ENCODE measurements at places on chromosomes 2 and 18.

DNA sequence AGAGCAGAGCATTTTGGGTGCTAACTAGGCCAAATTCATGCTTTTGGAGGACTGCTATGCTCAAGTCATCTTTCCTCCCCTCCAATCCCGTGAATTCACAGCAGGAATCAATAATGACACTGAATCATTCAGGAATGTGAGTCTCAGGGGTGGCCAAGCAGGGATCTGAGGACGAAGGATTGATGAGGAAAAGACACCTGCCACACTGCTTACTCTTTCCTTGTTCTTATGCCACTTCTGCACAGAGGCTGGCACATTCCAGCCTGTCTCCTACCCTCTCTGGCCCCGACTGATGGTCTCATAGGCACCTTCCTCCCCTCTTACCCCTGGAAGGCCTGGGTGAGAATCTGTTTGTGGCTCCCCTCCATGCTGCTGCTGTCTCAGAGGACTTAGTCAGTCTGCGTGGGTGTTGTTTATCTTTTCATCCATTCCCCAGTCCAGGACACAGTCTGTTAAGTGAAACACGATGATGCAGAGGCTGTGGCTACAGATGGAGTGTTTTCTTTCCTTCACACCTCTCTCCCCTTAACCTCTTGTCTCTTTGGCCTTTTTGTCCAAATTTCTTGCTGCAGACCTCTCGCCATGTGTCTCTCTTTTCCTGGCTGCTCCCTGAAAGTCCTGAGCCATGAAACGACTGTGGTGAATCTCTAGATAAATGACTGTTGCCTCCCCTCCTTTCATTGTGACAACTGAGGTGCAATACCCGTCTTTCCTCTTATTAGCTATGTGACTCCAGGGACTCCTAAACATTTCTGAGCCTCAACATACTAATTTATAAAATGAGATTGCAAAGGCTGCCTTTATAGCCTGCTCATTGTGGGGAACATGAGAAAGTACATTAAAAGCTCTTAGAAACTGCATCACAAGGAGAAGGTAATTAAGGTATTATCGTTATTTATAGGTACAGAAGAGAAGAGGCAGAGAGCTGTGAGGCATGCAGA lies 86.9 kb downstream of the RDH14 start:
- DNase-seq: no peak

DNA sequence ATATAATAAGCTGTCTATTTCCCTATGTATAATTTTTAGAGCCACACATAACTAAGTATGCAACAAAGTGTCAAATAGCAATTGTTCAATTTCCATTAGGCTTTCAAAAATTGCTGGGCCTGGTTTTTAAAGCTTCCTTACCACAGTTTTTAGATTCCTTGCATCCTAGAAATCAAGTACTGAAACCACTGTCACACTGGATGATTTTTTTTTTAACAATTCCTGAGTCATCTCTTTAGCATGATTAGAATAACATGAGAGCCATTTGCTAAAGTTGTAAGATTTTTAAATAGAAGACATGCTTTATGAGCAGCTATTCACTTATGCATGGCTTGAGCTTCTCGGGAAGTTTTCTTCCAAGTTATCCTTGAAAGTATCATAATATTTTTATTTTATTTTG lies 319.5 kb upstream of the NXPH2 start:
- DNase-seq: no peak

GRCh38 chr2:75719616-75720015 lies 8.9 kb upstream of the GCFC2 start:
- no peak for DNase-seq

- no peak for DNase-seq
Observed at GRCh38 chr18:9737472-9738121, 29.5 kb downstream of the RAB31 start.

DNA sequence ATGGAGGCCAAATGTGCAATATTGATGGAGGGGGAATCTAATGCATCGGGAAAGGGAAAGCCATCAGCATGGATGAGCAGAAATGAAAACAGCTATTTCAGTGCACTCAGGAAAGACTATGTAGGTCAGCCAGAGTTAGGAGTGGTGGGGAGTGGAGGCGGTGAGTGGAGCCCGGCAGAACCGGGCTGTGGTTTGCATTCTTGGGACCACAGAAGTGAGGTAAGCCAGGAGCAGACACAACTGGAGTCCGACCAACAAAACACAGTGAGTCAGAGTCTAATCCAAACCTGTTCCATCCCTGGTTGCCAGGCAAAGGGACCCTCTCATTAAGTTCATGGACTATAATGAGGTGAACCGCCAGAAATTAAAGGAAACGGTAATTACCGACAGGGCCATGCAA lies 61.1 kb upstream of the RAB12 start:
- DNase-seq: no peak

DNA sequence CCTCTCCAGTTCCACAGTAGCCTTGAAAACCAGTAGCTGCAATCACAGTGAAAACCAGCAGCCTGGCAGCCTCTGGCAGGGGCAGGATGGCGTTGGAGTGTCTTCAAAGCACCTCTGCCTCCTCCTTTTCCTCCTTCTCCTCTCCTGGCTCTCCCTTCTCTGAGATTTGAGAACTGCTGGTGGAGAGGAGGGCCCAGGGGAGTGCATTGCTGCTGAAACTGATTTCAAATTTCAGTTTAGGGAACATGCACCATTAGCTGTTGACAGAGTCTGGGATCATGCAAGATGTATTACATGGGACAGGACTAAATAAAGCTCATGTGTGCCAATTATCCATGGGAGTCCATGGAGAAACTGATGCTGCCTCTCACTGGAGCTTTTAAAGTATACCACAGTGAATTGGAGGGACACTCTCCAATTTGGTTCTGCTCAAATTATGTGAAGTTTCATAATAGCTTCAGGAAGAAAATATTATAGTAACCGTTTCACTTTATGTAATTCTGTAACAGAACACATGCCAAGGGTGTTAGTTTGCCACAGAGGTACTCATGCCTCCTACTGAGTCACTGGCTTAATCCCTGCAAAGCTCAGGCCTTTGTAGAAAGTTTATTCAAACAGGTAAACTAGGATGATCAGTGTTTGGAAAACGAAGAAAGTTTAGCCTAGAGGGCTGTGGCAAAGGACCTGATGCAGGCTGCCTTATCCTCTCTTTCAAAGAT lies 146.1 kb downstream of the PRPF40A start:
- no peak for DNase-seq

- DNase-seq: no peak
Observed at GRCh38 chr2:85549826-85550225, 10.9 kb downstream of the MAT2A start.

DNA sequence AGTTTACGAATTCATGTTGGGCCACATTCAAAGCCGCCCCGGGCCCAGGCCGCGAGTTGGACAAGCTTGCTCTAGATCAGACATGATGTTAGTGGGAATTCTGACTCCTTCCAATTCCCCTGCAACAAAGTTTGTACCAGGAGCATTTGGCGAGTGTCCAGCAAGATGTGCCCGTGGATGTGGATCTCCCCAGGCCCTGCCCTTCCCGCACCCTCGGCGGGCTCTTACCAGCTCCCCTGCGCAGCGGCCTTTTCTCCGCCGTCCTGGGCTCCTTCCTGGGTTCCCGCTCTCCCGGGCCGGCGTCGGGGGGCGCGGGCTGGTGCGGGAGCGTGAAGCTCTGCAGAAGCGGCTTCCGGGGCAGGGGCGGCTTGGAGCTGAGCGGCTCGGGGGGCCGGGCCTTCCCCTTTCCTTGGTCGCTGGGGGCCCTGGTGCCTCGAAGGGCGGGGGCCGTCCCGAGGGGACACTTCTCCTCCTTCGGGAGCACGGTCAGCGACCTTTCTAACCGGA lies 90.8 kb upstream of the MGAT4A start:
- no peak for DNase-seq

DNA sequence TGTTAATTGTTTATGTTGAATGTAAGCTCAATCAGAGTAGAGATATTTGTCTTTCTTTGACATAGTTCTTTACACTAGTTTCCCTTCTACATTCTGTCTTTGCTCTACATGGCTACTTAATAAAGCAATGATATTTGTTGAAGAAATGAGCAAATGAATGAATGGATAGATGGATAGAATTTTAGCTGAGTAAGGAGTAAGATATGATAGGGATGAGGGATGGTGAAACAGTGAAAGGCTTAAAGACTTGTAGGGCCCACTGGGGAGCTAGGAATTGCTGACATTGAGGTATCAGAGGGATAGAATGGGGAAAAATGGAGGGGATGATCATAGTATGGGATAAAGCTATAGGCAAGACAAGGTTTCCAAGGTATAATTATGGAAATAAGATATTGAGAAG lies 361.6 kb upstream of the SPHKAP start:
- no peak for DNase-seq

- DNase-seq: no peak
Observed at GRCh38 chr2:179248024-179248348, 16.6 kb downstream of the SESTD1 start.

DNA sequence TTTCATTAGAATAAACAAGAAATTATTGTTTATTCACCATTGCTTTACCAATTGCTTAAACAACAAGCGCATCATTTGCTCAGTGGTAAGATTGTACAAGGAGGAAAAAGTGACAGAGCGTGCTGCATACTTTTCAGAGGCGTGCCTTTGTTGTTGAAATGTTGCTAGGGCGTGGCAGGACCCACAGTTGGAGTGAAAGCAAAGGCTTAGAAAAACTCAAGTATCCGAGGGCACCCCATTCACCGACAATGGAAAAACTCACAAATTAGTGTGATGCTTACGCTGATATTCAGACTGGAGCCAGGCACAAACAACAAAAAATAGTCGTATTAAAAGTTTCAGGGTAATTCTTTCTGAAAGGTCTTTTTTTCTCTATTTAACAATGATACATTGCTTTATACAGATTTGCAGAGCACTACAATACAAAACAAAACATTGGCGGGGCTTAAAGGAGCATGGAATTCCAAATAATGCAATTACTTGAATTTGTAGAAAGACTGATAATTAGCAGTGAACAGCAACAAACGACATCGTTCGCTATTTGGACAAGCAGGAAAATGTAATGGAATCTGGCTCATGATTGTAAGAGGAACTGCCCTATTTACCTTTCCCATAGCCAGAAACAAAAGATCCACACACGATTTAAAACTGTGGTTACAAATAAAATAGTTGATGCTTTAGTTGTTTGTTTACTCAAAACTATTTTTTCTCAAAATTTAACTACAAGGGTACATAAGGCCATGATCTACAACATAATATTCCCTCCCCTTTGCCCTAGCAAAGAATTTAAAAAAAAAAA lies 37.8 kb upstream of the RTTN start:
- DNase-seq: no peak

Data from T-helper 2 cell (primary cell).